Caco-2 (cell line): ENCODE measurements at places on chromosomes 5 and 9.

GRCh38 chr9:85715587-85715986 lies 26.2 kb downstream of the AGTPBP1 start:
- no peak for DNase-seq

DNA sequence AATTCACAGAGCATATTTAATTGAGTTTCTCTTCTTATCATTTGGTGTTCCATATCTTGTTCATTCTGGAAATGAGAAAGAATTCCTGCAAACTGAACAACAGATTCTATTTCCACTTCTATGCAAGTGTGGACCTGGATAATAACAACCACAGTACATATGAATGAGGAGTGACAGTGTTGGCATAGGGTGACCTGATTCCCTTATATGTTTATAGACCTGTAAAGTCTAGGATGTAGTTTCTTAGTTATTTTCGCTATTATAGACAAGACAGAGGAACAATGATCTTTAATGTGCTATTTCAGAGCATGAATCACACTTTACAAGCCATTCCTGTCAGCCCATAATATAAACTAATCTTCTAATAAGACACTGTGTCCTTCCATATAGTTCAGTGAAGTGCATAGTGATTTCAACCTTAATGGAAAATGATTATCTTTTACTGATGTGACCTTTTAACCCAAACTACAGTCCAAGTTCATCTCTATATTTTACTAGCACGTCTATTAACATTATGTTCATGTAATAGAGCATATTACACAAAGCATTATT lies 88.2 kb upstream of the FAM174A start:
- no peak for DNase-seq

DNA sequence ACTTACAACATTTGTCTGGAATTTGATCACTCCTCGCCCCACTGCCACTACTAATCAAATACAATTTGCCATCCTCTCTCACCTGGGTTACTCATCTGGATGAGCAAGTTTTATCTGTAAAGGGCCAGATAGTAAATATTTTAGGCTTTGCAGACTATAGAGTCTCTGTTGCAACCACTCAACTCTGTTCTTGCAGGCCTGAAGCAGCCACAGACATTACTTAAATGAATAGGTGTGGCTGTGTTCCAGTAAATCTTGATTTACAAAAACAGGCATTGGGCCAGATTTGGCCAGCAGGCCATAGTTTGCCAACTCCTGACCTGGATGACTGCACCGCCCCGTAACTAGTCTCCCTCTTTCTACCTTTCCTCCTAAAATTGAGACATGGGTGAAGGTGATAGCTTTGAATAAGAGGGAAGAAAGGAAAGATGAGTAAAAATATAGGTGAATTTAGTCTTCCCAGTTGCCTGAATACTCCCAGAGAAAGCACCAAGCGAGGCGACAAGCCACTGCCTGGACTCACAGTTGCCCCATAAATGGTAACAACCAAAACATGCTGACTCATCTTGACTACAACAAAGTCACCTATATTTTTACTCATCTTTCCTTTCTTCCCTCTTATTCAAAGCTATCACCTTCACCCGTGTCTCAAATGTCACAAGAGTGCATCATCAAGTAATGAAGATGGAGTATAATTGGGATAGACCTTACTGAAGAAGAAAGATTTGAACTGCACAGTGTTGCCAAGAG lies 32.5 kb upstream of the SCAMP1 start:
- no peak for DNase-seq

- DNase-seq, result no peak
These were observed 383.5 kb downstream of the TLE4 start for GRCh38 chr9:79955300-79955699.

GRCh38 chr9:123090198-123090896 lies 56.9 kb downstream of the GPR21 start:
- DNase-seq, result no peak

DNA sequence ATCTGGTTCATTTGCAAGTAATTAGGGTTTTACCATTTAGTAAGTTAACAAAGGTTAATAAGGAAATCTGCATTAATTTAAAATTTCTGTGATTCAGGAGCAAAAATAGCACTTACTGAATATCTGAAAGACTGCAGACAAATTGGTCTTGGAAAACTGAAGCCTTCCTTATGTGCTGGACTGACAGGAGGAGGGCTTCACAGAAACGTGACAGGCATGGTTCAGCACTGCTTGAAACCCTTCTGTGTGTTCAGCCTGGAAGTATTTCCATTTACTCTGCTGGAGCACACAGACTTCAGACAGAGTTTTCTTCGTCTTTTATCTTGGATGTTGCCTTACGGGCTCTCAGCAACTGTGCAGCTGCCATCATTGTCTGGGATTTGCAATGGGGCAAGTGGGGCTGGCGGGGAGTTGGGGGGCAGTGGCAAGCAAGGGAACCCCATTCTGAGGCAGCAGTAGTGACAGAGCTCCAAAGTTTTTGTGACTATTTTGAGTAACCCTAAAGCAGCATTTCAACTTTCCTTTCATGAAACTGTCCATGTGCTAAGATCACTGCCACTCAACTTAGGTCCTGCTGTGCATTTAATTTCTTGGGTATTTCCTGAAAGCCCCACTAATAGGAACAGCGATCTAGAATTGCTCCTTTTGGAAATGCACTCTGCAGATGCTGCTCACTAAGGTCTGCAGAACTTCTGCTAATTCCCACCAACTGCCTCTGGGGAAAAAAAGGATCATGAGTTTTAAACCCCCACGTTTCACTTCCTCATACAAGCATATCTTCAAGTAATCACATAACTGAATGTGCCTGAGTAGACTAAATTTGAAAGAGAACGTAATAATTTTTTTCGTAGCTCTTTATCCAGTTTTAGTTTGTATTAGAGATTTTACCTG lies 56.6 kb downstream of the KCNN2 start:
- DNase-seq, result no peak

GRCh38 chr9:69030851-69031645 lies 4.5 kb upstream of the FXN start:
- DNase-seq, result no peak

GRCh38 chr5:14552017-14552416 lies 29.6 kb upstream of the OTULINL start:
- no peak for DNase-seq

DNA sequence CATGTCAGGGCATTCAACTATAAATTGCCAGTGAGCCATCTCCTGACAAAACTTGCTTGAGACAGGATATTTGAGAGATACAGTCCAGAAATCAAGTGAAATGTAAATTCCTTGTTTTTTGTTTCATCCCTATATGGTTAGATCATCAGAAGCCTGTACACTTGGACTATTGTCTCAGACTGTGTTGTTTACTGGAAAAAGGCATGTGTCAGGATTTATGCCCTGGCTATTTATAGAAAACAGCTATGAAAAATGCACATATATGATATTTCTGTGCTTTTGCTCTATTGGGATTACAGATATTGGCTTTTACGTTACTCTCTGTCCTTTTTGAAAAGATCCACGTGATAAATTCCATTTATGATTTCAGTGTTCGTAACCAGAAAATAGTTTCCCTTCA lies 44.2 kb downstream of the IL31RA start:
- no peak for DNase-seq

DNA sequence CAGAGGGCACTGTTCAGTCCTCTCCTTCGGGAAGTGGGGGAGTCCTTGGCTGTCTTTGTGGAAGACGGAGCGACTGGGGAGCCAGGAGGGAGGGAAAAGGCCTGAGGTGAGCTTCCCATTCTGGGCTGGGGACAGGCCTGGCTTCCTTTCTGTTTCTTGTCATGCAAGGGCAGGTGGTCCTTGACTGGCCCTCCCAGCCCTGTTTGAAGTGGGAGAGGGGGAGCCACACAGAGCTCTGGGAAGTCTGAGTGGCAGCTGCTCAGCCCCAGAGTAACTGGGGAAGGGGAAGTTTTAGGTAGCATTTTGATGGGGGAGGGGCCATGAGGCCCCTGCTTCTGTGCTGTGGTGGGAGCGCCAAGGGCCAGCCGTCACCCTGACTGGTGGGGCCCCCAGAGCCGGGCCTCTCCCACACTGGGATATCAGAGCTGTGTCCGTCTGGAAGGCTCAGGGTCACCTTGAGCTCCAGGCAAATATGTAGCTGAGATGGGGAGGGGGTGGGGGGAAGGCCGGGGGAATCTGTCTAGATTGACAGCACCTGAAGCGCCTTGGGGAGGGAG lies 6.5 kb downstream of the UNC5A start:
- DNase-seq, result no peak

DNA sequence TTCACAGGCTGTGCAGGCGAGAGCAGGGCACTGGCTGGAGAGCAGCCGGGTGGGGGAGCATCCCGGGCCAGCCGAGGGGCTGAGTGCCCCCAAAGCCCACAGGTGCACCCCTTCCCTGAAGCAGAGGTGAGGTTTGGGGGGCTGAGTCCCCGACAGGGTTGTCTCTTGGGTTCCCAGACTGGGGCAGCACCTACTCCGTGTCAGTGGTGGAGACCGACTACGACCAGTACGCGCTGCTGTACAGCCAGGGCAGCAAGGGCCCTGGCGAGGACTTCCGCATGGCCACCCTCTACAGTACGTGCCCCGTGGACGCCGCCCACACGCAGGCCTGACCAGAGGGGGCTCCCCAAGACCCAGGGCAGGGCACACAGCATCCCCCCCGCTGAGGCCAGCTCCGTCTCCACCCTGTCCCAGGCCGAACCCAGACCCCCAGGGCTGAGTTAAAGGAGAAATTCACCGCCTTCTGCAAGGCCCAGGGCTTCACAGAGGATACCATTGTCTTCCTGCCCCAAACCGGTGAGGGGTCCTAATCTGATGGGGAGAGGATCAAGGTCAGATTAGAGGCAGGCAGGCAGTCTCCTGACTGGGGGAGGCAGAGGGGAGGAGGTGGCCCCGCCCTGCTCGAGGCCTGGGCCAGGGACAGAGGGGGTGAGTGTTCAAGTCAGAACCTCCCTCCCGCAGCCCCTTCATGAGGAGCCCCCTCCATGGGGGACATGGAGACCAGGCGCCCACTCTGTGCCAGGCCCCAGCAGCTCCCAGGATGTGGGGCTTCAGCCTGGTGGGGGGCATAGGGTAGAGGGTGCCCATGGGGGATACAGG lies 2.7 kb downstream of the PTGDS start:
- DNase-seq, result no peak

DNA sequence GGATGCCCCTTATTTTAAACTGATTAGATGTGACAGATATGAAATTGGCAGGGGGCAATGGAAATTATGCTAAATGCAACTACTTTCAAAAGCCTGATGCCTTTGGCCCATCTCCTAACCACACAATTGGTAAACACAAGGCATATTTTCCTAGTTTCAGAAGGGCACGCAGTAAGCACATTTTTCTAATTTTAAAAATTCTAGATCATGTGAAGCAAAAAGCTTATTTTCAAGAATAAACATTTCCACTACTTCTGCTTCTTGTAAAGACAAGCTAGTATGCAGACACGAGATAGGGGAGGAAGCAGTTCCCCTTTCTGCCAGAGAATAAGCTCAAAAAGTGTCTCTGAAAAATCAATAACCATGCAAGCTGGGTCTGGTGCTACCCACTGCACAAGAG lies 67.7 kb downstream of the ABCA1 start:
- no peak for DNase-seq

DNA sequence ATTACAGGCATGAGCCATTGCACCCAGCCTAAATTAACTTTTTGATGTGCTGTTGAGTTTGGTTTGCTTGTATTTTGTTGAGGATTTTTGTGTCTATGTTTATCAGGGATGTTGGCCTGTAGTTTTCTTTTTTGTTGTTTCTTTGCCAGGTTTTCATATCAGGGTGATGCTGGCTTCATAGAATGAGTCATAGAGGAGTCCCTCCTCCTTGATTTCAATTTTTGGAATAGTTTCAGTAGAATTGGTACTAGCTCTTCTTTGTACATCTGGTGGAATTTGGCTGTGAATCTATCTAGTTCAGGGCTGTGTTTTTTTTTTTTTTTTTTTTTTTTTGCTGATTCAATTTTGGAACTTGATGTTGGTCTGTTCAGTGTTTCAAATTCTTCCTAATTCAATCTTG lies 1164.3 kb upstream of the DMAC1 start:
- no peak for DNase-seq

DNA sequence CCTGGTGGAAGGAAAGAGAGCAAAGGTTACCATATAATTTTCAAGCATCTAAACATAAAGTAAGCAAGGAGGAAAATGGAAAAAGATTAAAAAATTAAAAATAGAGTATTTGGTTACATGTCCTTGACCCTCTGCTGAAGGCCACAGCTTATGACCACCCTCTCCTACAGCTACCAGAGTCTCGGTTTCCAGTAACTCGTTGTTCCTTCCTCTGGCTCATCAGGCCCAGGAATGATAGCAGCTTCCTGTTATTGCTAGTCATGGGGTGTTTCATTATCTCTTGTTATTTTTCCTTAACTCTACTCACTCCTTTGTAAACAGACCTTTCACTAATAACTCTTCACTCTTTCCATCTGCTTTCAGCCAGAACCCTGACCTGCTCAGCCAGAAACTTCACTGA lies 102.2 kb downstream of the YTHDC2 start:
- DNase-seq, result no peak

DNA sequence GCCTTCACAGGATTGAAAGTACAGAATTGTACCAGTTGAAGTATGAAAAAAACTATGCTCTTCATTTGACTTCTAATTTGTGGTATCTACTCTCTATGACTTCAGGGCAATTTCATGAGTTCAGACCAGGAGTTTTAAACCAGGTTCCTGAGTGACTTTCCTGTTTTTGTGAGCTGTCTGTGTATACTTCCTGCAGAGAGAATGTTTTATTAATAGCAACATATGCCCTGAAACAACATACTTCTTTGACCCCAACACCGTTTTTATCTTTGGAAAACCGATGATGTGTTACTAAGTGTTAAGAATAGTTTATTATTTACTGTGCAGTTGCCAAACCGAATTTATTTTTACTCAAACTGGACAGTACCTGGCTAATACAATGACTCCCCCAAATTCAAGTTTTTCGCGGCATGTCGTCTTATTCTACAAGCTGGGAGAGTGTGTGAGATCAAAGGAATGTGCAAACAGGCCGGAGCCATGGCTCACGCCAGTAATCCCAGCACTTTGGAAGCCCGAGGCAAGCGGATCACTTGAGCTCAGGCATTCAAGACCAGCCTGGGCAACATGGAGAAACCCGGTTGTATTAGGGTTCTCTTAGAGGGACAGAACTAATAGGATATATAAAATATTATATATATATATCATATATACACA lies 58.7 kb upstream of the ERBIN start:
- DNase-seq, result no peak

- no peak for DNase-seq
These were observed 196.4 kb upstream of the PTGER4 start for GRCh38 chr5:40483316-40483715.

DNA sequence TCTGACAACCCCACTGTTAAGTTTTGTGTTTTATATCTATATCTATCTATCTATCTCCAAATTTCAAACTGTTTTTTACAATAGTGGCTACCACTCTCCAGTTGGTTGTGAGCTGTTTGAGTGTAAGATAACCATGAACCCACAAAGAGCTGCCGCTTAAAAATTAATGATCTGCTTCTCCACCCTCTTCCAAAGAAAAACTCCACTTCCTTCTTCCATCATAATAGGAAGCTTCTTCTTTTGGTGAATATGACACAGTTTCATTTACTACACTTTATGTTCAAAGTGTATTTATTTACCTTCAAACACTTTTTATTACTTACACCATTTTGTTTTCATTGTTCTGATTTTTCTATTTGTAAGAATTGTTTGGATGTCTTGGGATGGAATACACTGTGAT lies 37.9 kb downstream of the SPZ1 start:
- no peak for DNase-seq

GRCh38 chr5:143977891-143978461 lies 166.0 kb downstream of the HMHB1 start:
- DNase-seq, result no peak

GRCh38 chr9:82412586-82413305 lies 424.2 kb downstream of the SPATA31D1 start:
- no peak for DNase-seq

GRCh38 chr5:78508186-78508765 lies 140.3 kb downstream of the LHFPL2 start:
- DNase-seq, result peak; percentile 73

- no peak for DNase-seq
These were observed 115.5 kb upstream of the RUSC2 start for GRCh38 chr9:35374436-35374835.
